ENCODE measurements at places on chromosomes 2 and 18. TPM values are rescaled to one million over a fixed set of nuclear protein-coding genes. Genes with fewer than 3 reads are reported as not detected.

Gene CAPG
- 306 TPM for total RNA-seq

Gene INO80B
- 14.5 TPM for total RNA-seq

Gene ACVR1C
- total RNA-seq: 0.34 TPM

Gene CETN1
- not detected for total RNA-seq

Gene ARHGEF4
- total RNA-seq: 81.4 TPM

Gene GPR155
- total RNA-seq: 3.7 TPM

Measured in nasal cavity respiratory epithelium epithelial cell of viscerocranial mucosa (primary cell).